ENCODE measurements at places on chromosomes 6 and 20. TPM values are rescaled to one million over a fixed set of nuclear protein-coding genes. Genes with fewer than 3 reads are reported as not detected.

Gene HAO1
- not detected for total RNA-seq

Gene SIRPA
- not detected for total RNA-seq

Gene ZCCHC3
- 19.7 TPM for total RNA-seq

Gene ENPP5
- not detected for total RNA-seq

Gene PDE7B
- 0.25 TPM for total RNA-seq

Gene LPA
- total RNA-seq = not detected

Gene C6orf58
- not detected for total RNA-seq

Gene GNAS-AS1
- 0.54 TPM for total RNA-seq

Gene BPI
- total RNA-seq = not detected

Gene IPCEF1
- total RNA-seq = 160 TPM

DNA sequence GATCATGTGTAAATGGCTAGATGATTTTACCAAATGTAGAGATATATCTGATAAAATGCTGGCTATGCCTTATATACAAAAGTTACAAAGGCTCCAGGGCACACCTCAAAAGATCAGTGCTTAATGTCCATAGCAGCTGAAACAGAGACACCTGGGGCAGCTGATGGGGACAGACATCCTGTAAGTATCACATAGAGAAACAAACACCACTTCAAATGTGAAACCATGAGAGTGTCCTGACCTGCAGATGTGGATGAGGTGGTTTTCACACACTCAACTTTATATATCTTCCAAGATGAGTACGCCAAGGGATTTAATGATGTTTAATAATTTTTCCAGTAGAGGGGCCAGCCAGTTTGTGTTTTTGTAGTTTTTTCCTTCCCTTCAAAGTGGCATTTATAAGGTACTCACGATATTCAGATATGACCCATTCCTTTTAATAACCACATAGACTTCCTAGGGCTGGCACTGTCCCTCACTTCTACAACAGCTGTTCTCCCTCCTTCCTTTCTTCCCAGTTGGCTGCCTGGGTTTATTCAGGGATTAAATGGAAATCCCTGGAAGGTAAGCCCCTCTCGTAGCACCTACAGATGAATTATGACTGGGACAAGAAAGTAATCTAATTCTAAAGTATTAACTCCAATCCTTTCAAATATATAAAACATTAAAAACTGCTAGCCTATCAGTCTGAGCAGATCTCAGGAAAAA, 50.3 kb upstream of the MCM9 start:
- peak; percentile 6 for DNase-seq

- DNase-seq = no peak
These were observed 93.0 kb upstream of the MAFB start for GRCh38 chr20:40782043-40782368.

- no peak for DNase-seq
These were observed 104.4 kb downstream of the MANEA start for GRCh38 chr6:95681736-95682135.

DNA sequence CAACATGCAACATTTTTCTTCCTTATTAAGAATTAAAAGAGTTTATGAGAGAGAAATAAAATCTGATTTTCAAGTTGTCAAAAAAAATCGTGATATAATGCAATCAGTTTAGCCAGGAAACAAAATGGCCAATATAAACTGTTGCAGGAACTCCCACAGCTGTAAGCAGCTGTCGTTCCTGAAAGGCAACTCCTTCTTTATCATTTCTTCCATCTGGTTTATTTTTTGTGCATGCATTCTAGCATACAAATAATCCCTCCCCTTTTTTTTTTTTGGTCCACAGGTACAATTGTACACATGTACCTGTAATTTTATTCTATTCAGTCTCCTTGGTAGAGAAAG, 19.7 kb downstream of the TRAF3IP2 start:
- no peak for DNase-seq

DNA sequence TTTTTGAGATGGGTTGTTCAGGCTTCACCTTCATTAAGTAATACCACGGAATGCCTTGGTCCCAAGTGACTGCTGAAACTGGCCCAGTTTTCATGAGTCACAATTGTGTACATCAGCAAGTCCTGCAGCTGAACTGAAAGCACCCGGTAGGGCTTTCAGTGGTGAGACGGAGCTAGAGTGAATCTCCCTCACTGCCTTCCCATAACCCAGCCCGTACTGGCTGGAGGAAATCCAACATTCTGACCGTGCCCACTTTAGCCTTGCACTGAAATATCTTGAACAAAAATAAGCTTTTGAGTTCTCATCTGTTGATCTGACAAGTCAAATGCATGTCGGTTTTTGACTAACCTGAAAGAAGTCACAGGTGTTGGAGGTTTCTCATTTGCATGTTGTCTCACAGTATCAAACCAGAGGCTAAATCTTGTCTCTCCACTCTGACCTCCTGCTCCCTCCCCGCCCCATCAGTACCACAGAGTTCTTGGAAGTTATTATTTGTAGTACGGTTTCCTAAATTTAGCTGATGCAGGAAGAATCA, 35.9 kb downstream of the DUSP22 start:
- DNase-seq = no peak

DNA sequence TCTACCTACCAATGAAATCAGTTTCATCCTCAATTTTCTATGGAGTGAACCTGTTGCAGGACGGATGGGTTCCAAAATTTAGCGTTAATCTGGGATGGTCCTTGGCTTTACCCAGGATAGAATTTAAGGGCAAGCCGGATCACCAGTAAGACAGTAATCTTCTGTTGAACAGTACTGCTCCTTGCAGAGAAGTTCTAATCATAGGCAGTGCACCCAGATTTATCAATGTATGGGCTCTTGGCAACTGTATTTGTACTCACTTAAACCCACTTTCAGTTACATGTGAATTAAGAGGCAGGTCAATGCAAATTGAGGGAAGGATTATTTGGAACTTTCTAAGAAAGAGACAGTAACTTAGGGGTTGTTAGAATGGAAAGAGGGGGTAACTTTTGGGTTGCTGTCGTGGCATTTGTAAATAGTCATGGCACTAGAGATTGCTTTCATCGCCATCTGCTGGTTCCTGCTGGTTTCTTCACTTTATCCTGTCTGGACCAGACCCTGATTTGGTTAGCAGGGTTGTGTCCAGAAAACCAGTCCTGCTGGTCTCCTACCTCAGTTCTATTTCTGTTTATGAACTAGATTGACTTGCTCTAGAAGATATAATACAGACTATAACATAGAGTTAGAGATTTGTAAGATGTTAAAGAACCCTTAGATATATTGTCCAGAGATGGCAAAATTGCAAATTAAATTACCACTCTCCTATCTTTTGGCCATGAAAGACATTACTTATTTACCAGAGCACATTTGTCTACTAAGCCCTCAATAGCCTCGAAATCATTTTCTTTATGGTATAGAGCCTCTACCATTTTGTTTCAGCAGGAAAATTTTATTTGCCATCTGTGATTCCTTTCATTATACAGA, 646.3 kb downstream of the UTRN start:
- peak; percentile 10 for DNase-seq

GRCh38 chr6:142438898-142439297, 137.1 kb downstream of the ADGRG6 start:
- no peak for DNase-seq

- no peak for DNase-seq
These were observed 38.8 kb downstream of the RNF24 start for GRCh38 chr20:3976511-3976910.

DNA sequence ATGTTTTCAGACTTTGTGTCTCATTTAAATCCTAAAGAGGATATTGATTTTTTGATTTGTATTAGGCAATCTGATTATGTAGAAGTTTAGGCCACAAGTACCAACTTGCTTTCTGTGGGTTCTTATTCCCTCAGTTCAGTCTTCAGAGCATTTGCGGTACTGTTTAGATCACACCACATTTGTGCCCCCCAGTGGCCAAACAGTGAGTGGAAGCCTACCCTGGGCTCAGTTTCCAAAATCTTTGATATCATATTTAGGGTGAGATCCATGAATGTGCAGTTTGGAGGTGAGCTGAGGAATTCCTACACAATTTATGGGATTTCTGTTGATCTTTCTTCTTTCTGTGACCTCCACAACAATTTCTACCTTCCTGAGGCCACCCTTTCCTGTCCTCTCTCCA, 92.3 kb upstream of the FUT9 start:
- DNase-seq = no peak

DNA sequence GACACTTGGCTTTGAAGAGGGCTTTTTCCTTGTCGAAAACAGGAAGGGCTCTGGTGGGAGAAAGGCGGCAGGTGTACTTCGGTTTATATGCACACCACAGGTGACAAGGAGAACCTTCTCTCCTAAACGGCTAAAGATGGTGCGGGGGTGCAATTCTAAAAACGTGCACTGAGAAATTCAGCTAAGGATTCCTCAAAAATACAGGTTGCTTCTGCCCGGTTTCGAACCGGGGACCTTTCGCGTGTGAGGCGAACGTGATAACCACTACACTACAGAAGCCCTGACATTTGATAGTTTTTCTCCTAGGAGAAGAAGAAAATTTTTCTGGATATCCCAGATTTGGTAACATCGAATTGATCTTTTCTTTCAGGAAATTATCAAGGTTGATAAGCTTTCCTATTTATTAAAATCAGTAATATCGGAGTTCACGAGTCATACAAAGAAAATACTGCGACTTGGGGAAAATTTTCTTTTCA, 32.0 kb downstream of the POM121L2 start:
- DNase-seq = no peak

DNA sequence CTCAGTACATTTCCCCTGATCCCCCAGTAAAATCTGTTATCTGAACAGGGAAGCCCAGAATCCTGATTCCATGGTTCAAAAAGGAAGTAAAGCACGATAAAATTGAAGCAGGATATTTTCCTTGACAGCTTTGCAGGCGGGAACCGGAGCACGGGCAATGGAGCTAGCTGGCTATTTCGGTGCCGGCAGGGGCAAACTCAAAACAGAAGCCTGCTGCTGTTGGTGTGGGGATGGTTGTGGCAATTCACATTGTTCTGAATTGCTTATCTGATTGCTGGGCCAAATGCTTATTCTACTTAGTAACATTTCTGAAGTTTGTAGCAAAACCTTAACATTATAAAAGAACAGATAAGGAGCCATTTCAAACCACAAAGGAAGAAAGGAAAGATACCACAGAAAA, 172.4 kb downstream of the MMS22L start:
- DNase-seq = no peak

DNA sequence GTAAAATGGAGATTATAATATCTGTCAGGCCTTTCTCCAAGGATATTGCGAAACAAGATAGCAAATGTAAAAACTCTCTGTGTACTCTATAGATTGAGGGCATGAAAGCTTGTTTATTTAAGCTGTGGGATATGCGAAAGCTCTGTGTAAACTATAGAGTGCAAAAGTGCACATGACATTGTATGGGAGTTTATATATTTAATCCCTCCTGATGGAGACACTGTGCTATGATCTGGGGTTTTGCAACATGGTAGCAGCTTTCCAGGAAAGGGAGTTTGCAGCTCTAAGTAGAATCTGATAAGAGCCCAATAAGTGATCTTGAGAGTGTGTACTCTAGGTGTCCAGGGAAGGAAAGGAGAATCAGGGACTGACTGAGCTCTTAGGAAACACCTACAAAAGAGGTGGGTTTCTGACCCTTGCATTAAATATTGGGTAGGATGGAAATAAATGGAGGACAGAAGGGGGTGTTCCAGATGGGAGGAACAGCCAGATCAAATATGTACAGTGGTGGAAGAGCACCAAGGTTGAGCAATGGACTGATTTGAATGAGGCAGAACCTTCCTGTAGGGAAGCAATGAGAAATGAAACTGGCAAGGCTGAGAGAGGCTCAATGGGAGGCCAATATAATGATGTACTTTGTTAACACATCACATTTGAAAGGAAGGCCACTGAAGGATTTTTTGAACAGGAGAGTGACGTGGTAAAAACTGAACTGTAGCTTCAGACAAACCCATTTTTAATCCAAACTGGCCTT, 450.1 kb downstream of the GJA1 start:
- DNase-seq = no peak
